SK-N-SH treated with all-trans-retinoic acid at 6 μM for 48 hours (cell line): ENCODE measurements at places on chromosomes 3 and 15.

GRCh38 chr3:195334967-195335366 lies 64.0 kb upstream of the XXYLT1 start:
- no peak for ATAC-seq

GRCh38 chr15:40367686-40368611 lies 9.9 kb downstream of the DISP2 start:
- peak; percentile 75 for ATAC-seq

- ATAC-seq, result no peak
These were observed 18.4 kb downstream of the CFAP100 start for GRCh38 chr3:126412841-126413692.

DNA sequence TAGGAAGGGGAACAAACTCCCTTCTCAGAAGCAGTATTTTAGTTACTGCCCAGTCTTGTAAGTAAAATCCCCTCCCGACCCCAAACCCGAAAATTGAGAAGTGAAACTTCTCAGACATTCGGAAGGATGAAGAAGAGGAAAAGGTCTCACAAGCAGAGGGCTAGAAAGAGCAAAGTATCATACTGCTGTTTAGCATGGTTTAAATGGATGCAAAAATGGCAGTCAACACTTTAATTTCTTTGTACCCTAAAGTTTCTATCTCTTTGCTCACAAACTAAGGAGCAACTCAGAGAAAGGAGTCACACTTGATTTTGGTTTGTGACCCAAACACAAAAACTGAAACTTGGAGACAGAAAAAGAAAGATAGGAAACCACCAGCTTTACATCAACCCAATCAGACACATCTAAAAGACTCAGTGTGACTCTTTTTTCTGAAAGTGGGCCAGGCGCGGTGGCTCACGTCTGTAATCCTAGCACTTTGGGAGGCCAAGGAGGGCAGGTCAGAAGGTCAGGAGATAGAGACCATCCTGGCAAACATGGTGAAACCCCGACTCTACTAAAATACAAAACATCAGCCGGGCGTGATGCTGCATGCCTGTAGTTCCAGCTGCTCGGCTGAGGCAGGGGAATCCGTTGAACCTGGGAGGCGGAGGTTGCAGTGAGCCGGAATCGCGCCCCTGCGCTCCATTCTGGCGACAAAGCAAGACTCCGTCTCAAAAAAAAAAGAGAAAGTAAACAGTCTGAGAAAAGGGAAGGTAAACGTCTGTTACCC lies 63.2 kb upstream of the ATP11B start:
- ATAC-seq, result no peak

- no peak for ATAC-seq
These were observed 44.8 kb upstream of the RPL32 start for GRCh38 chr3:12886106-12886679.

- no peak for ATAC-seq
These were observed 23.7 kb upstream of the TMEM45A start for GRCh38 chr3:100468676-100469075.

DNA sequence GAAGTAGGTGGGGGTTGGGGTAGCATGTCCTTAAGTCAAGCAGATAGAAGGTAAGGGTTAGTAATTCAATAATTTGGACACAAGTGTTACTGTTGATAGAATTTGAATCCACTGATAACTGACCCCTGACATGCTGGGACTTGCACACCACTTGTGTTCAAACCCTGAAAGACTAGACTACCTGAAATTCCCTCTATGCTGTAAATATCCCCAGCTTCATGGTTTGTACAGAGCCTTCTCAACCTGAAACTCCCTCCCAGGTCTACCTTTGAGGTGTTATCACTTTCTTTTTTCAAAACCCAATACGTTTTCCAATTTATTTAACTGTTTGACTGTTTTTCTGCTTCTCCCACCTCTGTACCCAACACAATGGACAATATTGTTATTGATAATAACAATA lies 459.6 kb downstream of the NLGN1 start:
- ATAC-seq, result no peak

- peak; percentile 92 for ATAC-seq
These were observed 124.6 kb downstream of the AKAP13 start for GRCh38 chr15:85504749-85505676.

DNA sequence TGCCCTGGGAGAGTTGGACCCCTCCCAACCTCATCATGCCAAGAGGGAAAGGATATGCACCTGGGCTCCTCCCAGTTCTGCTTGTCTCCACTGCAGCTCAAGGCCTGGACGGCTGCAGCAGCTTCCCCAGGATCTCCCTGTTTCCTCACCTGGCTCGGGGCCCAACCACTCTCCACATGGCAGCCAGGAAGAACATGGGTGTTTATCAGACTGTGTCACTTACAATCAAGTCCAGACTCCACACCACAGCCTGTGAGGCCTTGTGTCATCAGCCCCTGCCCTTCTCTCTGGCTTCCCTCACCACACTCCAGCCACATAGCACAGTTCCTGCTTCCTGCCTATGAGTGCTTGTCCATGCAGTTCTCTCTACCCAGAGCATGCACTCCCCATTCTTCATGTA lies 534.4 kb downstream of the EPHB1 start:
- no peak for ATAC-seq

DNA sequence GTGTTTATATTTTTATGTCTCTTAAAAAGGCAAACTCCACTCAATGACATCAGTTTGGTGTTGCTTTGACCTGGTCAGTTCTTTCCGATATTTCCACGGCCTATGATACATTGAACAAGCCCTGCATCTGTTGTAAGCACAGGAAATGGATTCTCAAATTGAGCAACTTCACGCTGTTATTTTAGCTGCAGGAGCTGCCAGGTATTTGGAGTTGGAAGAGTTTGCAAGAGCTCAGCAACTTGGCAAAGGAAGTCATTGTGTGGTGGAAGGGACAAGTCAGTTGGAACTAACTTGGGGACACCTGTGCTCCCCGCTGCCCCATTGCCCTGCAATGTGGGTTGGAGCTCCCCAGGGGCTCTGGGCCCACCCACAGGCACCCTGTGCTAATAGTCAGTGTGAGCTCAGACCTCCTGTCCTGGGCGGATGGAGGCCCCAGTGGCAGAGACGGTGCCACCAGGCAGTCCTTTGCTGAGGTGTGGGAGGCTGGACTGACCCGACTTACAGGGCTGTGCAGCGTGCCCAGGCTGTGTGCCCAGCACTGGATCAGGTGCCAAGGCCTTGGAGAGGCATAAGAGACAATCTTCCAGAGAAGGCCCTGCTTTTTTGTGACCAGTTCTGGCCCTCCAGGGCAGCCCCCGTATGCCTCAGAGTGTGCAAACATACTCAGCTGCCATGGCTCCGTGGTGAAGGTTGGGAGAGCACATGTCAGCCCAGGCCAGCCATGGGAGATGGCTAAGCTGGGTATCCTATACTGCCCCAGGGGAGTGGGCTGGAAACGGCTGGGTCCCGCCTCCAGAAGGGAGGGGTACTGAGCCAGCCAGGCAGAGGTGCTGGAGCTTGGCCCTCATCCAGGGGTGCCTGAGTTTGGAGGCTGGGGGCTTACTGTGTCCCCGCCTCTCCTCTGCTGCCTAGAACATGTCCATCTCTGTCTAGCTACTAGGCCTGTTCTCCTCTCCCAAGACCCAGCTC lies 43.5 kb downstream of the KY start:
- ATAC-seq, result no peak
